ENCODE measurements at places on chromosomes 6 and 20.

DNA sequence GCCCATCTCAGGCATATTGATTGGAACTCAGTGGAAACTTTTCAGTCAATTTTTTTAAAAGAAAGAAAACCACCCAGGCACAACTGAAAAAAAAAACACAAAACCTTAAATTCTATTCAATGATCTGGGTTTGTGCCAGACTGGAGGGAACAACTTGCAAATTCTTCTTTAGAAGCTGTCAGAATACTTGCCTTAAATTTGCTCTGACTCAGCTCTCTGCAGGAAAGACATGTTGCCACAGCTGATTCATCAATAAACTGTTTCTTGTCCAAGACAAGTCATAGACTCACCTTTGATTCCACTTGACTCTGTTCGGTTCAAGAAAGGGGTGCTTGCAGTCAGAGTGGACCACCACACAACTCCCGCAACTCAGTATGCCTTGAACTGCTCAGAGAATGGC, 117.8 kb upstream of the F13A1 start:
- DNase-seq = no peak

GRCh38 chr6:18632670-18633410, 245.7 kb downstream of the RNF144B start:
- no peak for DNase-seq

GRCh38 chr20:45461225-45461624, 8.3 kb upstream of the WFDC2 start:
- no peak for DNase-seq

- DNase-seq = no peak
Observed at GRCh38 chr6:168190014-168190405, 111.0 kb upstream of the FRMD1 start.

- no peak for DNase-seq
Observed at GRCh38 chr6:142605922-142606485, 304.2 kb downstream of the ADGRG6 start.

All from NCI-H2081 treated with DMSO at 0.1 percent for 48 hours (cell line).